ENCODE measurements at places on chromosomes 2 and 18. TPM values are rescaled to one million over a fixed set of nuclear protein-coding genes. Genes with fewer than 3 reads are reported as not detected.

The SH3BP4 gene
- 0.26 TPM for total RNA-seq

The MDH1B gene
- total RNA-seq: 0.20 TPM

The MC4R gene
- total RNA-seq: not detected

The LRRTM1 gene
- total RNA-seq: not detected

The LIPG gene
- 0.88 TPM for total RNA-seq

The TEX44 gene
- not detected for total RNA-seq

The GALR1 gene
- total RNA-seq: not detected

The DES gene
- total RNA-seq: not detected

The GAL3ST2 gene
- 0.51 TPM for total RNA-seq

The NCKAP1 gene
- 14.4 TPM for total RNA-seq

The ADGRF3 gene
- total RNA-seq: 2.9 TPM

The SP140 gene
- total RNA-seq: 235 TPM

The TPO gene
- total RNA-seq: not detected
